Fibroblast of skin of scalp (primary cell): ENCODE measurements at places on chromosomes 6 and 20.

GRCh38 chr20:4779616-4780015 lies 57.9 kb downstream of the PRND start:
- no peak for DNase-seq

DNA sequence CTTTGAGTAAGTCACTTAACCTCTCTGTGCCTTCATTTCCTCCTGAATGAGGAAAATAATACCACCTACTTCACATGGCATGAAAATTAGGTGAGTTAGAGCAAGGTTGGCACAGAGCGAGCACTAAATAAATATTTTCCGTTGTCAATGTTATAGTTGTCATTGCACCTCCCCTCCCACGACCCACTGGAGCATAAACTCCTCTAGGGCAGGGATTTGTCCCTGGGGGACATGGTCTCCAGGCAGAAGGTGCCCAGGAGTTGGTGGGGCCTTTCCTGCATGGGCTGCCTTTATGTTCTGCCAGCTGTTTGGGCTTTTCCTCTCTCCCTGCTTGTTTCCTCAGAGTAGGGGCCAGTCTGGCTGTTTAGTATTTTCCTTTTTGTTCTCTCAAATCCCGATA lies 1.3 kb upstream of the ANGPT4 start:
- no peak for DNase-seq

GRCh38 chr6:159229651-159230051 lies 60.5 kb downstream of the FNDC1 start:
- no peak for DNase-seq

- no peak for DNase-seq
Measured at GRCh38 chr20:37939701-37940560, 37.0 kb downstream of the VSTM2L start.

- DNase-seq = peak; percentile 4
Measured at GRCh38 chr20:46058599-46059281, 29.7 kb downstream of the SLC12A5 start.

DNA sequence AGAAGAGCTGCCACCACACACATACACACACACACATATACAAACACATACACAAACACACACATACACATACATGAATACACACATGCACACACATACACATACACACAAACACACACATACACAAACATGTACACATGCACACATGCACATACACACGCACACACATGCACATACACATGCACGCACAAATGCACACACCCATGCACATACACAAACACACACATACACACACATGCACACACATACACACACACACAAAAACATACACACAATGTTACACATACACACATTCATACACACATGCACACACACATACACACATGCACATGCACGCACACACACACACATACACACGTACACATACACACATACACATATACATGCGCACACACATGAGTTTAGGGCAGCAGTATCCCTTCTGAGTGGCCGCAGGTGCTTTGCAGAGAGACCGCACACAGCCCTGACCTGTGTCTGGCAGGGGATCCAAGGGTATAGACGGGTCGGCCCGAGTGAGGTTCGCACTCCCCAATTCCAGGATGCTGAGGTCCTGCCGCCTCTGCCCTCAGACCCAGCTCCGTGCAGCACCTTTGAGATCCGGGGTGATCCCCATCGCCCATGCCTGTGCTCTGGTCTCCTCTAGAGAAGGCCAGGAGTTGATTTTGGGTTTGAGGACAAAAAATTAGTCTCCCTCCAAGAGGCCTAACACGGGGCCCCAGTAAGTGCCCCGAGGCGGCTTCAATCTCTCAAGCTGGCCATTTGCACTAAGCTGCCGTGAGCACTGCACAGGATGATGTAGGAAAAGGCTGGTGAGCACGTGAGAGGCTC lies 56.8 kb downstream of the TMEM242 start:
- no peak for DNase-seq

- DNase-seq = no peak
Measured at GRCh38 chr6:118843685-118844390, 50.1 kb upstream of the ASF1A start.

DNA sequence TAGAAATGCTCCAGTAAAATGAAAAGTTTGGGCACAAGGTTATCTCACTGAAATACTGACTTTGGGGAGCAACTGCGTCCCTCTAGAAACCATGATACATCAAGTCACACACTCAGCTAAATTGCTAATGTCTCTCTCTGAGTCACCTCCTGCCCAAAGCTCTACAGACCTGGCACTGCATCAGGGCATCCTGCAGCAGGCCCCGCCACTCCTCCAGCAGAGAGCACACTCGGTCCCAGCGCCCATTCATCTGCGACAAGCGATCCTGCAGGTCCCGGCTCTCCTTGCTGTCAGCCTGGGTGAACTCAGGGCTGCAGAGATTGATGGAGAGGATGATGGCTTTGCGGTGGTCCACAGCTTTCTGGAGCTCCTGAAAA lies 329.0 kb downstream of the ESR1 start:
- DNase-seq = no peak

DNA sequence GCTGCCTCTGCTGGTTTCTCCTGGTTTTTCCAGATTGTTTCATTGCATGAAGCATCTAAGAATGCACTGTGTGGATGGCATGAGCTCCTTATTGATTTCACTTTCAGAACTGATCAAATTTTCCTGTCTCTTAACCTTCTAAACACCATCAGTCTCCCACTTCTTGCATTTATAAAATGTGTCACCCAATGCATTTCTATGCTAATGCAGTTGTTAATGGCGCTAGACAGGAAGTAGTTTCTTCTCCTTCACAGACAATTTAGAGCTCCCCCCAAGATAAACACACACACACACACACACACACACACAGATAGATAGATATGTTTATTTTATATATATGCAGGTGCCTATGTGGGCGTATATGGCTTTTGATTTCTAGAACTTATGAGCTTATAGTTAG lies 45.6 kb upstream of the FOXA2 start:
- no peak for DNase-seq

- no peak for DNase-seq
Measured at GRCh38 chr6:38179794-38180430, 360.4 kb downstream of the ZFAND3 start.

DNA sequence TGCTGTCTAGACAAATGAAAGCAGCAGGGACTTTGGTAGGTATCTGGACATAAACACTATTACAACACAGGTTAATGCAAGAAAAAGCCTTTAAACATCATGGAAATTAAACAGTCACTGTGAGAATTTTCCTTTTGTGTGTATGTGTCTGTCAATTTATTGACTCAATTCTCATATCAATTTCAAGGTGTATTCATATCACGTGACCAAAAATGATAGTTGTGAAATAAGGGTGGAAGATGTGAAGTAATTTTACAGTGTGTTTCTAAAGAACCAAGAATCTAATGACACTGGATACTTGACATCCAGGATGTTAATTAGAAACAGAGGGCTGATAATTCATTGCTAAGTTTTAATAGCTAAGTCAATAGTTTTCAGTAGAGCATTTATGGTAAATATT lies 244.0 kb downstream of the TMEM242 start:
- DNase-seq = no peak

GRCh38 chr6:48641544-48641943 lies 530.5 kb upstream of the PTCHD4 start:
- DNase-seq = peak; percentile 0

GRCh38 chr20:63216849-63217471 lies 1.0 kb upstream of the YTHDF1 start:
- DNase-seq = no peak

DNA sequence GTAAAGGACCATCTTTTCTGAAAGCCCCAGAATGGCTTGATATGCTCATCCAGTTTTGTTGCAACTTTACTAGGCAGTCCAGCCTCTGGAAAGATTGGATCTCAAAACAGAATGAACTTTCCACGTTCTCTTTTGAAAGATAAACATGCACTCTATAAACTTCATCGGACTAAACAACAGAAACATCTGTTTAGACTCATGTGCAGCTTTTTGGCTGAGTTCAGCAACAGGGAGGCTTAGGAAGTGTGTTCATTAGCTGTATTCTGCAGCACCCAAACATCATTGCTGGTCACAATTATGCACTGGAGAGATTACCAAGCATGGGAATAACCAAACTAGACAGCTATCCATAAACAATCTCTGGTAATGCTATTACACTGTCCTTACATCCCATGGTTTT lies 180.5 kb downstream of the TENT5A start:
- DNase-seq = no peak

- no peak for DNase-seq
Measured at GRCh38 chr6:6645261-6645917, 56.9 kb downstream of the LY86 start.

- DNase-seq = peak; percentile 91
Measured at GRCh38 chr20:57879779-57880570, 170.2 kb upstream of the PMEPA1 start.
